Activated effector memory CD4-positive, alpha-beta T cell treated with Interleukin-2 at 50 U/mL for 16 hours (primary cell): ENCODE measurements at places on chromosomes 11 and 22.

DNA sequence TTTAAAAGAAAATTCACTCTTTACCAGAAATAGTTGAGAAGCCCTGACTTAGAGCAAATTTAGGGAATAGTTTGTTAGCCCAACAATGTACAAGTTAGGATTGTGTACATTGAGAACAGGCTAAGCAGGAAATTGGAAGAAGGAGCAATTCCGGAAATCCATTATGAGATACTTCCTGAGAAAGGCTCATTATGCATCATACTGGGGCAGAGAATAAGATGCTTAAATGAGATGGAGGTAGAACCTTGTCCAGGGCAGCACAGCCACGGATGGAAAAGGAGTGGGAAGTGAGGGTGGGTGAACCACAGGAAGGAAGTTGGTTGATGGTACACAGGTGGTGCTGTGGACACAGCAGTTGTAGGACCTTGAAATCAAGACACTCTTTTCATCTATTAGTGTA lies 180.2 kb downstream of the PGR start:
- DNase-seq: no peak

GRCh38 chr11:101158119-101158518 lies 28.5 kb upstream of the PGR start:
- no peak for DNase-seq

GRCh38 chr11:68449951-68450350 lies 10.6 kb upstream of the PPP6R3 start:
- DNase-seq: no peak

- no peak for DNase-seq
These were observed 23.4 kb downstream of the SHANK2 start for GRCh38 chr11:71228961-71229360.

DNA sequence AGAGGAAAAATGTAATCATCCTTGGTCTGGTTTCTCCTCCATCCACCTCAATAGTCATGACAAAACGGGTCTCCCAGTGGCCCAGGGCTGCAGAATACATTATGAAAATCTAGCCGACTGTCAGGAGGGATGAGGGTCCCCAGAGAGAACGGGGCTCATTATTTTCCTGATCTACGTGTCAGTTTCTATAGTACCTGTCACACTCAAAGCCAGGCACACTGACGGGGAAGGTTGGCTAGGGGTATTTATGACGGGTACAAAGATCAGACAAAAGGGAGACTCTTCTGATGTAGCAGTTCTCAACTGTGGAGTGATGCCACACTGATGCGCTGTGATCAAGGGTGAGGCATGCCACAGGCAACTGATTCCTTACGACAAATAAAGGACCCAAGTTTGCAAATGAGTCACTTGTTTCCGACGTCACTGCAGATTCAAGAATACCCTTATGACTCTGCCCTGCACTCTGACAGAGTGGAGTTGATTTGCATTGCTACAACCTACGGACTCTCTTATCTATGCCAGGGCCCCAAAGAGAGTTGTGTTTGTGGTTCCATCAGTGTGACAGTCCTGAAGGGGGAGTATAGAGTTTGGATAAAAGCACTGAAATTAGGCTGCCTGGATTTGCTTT lies 188.2 kb upstream of the TBCEL start:
- no peak for DNase-seq

GRCh38 chr22:20637750-20638506 lies 130.5 kb downstream of the MED15 start:
- DNase-seq: no peak

DNA sequence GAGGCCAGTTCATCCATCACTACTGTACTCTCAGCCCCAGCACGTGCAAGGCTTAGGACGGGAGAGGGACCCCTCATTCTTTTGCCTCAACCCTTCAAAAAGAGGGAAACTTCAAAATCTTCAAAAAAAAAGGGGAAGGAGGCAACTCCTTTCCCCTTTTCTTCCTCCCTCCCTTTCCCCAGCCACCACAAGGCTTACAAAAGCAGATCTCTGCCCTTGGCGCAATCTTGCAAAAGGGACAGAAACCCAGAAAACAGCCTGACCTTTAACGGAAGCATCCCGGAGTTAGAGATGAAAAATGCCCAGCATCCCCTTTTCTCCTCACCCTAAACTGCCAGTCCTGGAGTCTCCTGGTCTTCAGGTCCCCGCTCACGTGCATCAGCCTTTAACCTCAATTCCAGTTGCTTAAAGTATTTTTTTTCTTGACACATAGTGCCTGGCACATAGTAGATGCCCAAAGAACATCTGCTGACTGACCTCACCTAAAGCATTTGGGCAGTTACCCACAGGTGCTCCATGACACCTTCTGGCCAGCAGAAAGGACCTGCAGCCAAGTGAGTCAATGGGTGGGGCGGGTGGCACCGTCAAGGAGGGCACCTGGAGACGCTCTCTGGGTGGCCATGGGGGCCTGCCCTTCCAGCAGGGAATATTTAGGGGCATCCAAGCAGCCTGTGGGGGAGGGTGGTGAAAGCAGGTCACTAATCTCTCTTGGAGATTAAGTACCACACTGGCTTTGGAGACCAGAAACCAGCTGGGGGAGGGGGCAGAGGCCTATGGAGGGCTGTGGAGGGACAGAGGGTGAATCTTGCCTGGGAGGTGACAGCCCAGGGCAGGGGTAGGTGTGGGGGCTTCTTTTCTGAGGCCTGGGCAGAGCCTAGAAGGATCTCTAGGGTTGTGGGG lies 16.3 kb downstream of the NECTIN1 start:
- no peak for DNase-seq

- DNase-seq: no peak
These were observed 13.3 kb downstream of the MS4A13 start for GRCh38 chr11:60528465-60528864.

- no peak for DNase-seq
These were observed 2.2 kb downstream of the MLC1 start for GRCh38 chr22:50082961-50083461.

GRCh38 chr22:29342577-29343312 lies 27.2 kb upstream of the RASL10A start:
- DNase-seq: no peak

GRCh38 chr11:36399236-36399635 lies 103.1 kb downstream of the PRR5L start:
- no peak for DNase-seq

GRCh38 chr11:65562788-65563187 lies 4.6 kb upstream of the LTBP3 start:
- no peak for DNase-seq

DNA sequence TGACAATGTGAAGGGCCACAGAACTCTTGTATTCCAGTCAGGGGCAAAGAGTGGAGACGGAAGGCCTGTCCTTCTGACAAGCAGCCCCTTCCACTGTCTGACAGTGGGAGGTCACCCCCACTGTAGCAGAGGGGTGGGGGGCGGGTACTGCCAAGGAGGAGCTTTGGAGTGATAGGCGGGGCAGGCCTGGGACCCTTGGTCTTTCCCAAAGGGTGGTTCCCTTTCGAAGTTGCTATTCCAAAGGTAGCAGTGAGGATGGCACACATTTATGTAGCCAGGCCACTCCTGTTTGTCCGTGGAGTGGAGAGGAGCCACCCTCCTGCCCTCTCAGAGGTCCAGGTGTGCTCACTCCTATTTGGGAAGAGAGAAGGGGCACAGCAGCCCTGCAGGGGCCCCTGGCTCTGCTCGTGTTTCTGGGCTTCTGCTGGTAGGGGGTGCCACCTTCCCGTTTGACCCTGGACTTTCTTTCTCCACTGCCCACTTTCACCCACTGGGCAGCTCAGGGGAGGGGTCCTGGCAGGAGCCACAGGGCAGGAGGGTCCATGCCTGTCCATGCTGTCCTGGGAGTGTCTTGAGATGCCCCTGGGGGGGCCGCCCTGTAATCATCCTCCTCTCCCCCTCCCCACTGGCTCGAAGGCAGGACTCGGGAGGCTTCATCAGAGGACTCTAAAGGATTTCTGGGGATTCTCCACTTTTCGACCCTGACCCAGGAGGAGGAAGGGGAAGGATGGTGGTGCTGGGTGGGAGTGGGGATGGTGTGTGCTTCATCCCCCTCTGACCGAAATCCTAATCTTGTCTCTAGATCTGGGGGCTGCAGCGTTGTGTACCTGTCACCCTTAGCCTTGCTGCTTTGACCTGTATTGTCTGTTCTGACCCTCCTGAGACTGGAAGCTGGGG lies 994 bp downstream of the TAGLN start:
- no peak for DNase-seq

DNA sequence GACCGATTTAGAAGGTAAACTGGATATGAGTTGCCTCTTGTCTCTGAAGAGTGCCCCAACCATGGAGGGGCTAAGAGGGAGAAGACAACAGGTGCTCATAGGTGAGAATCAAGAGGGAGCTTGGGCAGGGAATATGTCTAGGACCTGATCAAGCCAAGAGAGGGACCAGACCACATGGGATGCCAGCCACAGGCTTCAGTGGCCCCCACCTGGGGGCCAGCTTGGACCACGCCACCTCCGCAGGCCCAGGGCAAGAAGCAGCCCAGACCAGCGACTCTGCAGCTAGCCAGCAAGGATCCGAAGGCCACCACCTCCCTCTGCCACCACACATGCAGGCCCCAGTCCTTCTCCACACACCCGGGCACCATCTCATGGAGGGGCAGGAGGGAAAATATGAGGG lies 92.5 kb upstream of the LDLRAD3 start:
- no peak for DNase-seq

DNA sequence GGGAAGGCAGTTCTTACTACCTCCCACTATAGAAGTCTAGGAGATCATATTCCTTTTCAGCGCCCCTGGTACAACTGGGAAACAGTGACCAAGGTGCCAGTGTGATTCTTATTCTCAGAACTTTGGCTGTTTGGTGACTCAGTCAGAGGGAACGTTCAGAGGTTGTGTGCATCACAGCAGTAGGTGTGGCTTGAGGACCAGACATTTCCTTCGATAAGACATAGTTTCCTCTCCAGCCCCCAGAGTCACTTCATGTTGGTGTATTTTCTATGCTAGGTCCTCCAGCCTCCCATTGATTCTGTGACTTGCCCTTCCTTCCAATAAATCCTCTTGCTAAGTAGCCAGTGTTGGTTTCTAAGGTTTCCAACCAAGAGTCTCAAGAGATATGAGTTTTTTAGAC lies 171.9 kb upstream of the MPPED2 start:
- DNase-seq: no peak

DNA sequence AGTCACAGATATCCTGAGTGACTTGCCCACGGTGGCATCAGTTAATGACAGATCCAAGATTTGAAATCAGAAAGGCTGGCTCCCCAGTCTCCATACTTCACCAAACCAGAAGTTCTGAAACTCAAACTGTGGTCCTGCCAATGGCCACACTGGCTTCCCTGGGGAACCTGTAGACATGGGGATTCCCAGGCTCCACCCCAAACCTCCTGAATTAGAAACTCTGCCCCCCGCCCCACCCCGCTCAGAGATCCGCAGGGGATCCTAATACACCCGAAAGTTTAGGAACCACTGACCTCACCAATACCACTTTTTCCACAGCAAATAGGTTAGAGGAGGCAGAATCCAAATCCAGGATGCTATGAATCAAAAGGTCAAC lies 15.3 kb downstream of the RTN4RL2 start:
- DNase-seq: no peak

DNA sequence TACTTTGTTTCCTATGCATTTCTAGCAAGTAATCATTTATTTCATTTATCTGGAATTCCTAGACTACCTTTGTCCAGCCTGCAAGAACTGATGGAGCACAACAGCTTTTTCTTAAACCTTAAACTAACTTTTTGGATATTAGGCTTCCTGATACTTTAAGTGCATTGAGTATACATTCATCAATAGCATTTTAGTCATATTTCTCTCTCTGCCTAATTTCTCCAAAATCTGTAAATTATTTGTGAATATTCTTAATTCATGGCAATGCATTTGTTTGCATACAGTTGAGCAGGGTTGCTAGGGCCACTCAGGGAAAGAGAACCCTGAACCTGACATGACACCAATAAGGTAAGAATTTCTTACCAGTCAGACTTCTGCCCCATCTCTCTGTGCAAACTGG lies 29.1 kb upstream of the APLNR start:
- no peak for DNase-seq

GRCh38 chr11:106889718-106890117 lies 128.6 kb downstream of the GUCY1A2 start:
- no peak for DNase-seq

DNA sequence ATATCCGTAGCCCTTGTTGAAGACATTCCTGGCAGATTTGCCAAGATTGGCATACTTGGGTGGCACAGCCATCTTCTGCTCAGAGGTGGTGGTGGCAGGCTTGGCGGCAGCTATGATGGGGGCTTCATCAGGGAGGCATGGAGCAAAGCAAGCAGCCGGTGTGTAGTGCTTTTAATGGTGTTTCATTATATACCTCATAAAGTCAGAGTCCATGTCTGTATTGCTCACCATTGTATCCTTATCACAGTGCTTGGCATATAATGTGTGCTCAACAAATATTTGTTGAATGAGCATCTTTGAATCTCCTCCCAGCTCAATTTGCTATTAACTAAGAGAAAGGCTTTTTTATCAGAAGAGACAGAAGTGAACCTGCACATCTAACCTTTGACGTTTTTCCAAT lies 7.8 kb upstream of the DNHD1 start:
- no peak for DNase-seq

GRCh38 chr11:112241486-112241885 lies 15.3 kb downstream of the PTS start:
- no peak for DNase-seq

GRCh38 chr11:99489581-99489980 lies 468.8 kb downstream of the CNTN5 start:
- DNase-seq: no peak

DNA sequence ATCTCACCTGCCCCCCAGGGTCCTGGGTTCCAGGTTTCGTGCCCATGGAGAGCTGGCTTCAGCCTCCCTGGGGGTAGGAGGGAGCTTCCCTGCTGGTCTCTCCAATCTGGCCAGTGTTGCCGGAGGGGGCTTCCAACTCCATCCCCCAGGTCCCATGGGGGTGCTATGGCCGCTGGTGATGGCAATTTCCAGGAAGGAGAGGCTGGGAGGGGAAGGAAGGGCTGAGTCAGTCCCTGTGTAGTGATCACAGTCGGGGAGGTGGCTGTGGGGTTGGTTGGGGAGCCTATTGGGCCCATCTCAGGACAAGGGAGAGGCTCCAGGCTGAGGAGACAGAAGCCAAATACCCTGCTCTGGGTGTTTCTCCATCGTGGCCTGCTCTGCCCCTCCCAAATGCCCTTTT lies 5.7 kb upstream of the CDC42EP2 start:
- DNase-seq: no peak

GRCh38 chr11:35088676-35089075 lies 50.3 kb upstream of the CD44 start:
- DNase-seq: no peak

GRCh38 chr11:118918686-118919280 lies 6.9 kb downstream of the BCL9L start:
- no peak for DNase-seq

- DNase-seq: no peak
These were observed 153.3 kb downstream of the SWAP70 start for GRCh38 chr11:9817191-9817590.

GRCh38 chr11:67594480-67594879 lies 10.9 kb downstream of the GSTP1 start:
- DNase-seq: no peak

DNA sequence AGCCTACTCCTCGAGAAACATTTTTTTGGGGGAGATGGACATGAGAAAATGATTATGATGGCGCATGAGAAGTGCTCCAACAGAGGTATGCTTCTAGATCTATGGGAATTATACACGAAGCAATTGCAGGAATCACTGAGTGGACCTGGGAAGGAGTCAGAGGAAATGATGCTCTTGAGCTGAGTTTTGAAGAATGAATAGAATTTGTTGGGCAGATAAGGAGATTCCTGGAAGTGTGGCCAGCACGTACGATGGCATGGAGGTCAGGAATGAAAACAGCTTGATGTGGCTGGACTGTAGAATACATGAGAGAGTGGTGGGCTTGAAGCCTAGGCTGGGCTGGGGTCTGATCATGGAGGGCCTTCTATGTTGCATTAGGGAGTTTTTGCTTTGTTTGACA lies 31.7 kb downstream of the ADAMTS15 start:
- DNase-seq: no peak
